ENCODE measurements at places on chromosomes 2 and 18.

DNA sequence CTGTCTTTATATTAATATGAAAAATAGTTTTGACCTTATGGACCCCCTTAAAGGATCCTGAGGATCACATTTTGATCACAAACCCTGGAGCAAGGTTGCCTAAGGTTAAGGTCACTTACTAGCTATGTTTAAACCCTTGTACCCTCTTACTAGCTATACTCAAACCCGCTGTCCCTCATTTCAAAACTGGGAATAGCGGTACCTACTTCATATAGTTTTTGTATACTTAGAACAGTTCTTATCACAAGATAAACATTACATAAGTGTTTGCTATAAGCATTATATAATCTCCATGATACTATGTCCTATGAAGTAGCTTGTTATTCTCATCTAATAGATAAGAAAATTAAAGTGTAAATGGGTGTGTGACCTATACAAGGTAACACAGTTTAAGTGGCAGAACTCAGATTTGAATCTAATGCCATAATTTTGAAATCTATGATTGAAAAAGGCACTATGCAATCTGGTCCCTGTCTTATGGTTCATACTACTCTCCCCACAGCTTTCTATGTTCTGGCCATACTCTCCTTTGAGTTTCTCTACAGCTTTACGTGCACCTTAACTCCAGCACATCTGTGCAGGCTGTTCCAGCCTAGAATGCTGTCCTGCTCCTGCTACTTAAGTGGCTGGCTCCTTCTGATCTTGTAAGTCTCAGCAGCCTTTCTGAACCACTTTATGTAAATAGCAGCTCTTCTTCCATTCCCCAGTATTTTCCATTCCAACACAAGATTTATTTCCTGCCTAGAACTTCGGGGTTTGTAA lies 30.4 kb downstream of the HYCC2 start:
- DNase-seq = no peak

DNA sequence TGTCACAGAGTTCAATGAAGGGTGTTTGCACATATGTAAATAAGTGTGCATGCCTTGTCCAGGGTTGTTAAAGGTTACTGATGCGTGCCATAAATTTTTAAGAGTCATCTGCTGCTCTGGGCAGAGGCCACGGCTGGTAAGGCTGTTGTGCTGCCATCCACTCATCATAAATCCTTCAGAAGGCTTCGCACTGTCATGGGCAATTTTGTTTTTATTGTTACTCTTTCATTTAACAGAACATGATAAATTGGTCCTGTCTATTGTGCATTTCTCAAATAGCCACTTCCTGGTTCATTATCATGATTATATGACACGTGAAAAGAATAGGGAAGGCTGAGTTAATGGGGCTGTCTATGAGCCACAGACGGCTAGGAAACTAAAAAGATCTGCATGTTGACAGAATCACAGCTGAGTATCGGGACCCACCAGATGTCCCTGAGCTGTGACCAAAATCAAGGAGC lies 634.3 kb upstream of the SOX11 start:
- DNase-seq = no peak

DNA sequence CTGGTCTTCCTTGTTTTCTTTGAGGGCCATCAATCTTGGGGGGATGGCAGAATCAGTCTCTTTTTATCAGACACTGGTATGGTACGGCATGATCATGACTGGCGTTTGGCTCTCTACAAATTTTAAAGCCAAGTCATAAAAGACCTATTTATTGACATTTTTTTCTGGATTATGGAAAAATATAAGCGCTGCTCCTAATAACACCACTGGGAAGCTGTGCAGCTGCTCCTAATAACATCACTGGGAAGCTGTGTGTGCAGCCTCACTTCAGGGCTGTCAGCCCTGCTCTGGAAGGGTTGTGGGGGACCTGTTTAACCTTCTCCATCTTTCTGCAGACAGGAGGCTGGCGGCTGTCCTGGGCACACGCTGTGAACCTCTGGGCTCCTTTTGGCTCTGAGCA lies 88.9 kb downstream of the SNTG2 start:
- DNase-seq = no peak

DNA sequence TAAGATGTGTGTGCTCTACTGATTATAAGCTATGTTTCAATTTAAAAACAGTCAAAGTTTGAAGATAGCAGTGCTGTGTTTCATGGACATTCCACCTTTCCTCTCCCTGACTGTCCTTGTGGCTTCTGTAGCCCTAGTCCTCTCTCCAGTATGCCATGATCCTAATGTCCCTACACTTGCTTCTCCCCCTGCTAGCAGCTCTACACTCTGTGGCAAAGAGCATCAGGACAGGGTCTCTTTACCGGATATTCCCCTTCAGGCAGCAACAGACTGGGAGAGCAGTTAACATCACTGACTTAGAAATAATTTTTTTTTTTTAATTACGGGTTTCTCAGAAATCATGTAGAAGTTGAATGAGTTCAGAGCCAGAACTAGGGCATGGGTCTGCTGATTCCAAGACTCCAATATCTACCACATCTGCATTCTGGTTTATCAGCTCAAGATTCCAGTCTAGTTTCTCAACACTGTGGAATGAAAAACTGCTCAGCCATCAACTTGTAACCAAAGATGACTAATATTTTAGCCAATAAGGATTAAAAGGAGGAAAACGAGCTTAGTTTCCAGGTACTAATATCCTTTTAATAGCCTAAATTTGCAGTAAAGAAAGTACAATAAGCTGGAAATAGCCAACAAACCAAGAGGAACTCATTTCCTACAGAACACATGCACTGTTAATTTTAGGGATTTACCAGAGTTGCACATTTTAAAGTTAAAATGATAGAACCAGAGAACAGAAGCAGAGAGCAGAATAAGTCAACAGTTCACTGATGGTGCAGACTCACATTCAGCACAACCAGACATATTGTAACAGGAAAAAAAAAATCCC lies 45.2 kb downstream of the TMEM131 start:
- no peak for DNase-seq

DNA sequence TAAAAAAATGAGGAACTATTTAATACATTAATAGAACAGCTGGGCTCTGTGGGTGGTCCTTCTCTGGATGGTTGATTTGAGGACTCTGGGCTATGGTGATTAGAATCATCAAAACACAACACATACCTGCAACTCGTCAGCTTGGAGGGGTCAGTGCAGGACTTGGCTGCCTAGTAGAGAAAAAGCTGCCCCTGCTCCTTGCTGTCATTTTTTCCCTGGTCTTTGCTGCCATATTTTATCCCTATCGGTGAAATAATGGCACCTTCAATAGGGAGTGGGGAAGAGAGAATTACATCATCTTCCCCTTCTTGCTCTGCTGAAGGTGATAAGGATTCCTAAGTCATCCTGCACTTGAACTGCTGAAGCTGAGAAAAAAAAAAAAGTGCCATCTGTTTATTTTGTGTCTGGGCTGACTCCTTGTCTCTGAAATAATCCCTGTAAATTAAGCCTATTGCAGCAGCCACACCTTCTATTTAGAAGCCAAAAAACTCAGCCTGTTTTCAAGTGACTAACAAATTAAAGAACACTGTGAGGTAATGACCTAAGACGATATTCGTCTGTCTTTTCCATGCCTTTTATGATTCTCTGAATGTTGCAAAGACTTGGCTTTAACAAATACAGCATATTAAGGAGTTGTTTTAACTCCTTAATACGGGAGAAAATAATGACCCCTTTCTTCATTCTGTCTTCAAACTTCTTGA lies 89.3 kb downstream of the ACVR1 start:
- no peak for DNase-seq

GRCh38 chr2:172869861-172870260 lies 134.2 kb downstream of the RAPGEF4 start:
- no peak for DNase-seq

- DNase-seq = no peak
These were observed 42.3 kb downstream of the TRABD2A start for GRCh38 chr2:84838434-84839145.

GRCh38 chr18:48887905-48888772 lies 62.6 kb downstream of the SMAD7 start:
- no peak for DNase-seq

DNA sequence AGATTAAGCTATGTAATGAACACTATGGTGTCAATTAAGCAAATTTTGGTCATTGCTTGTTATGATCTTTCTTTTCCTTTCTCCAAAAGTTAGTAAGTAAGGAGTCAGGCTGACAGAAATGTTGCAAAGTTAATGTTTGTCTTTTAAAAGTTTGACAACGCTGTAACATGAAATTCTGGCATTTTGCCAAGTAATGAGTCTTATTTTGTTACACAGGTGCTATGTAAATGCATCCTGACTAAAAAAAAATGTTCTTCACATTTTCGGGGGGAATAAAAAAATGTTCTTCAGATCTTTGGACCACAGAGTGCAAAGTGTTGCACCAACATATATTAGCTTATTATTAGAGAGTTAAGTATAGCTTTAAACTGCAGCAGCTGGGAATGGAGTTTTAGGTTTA lies 54.8 kb upstream of the PROKR1 start:
- DNase-seq = no peak
